ENCODE measurements at places on chromosomes 6 and 20.
A peak's percentile ranks its signal among the peaks of the same experiment; 100 is the strongest.

- DNase-seq, result peak; percentile 87
Observed at GRCh38 chr6:150016324-150017185, 8.8 kb downstream of the RAET1L start.

DNA sequence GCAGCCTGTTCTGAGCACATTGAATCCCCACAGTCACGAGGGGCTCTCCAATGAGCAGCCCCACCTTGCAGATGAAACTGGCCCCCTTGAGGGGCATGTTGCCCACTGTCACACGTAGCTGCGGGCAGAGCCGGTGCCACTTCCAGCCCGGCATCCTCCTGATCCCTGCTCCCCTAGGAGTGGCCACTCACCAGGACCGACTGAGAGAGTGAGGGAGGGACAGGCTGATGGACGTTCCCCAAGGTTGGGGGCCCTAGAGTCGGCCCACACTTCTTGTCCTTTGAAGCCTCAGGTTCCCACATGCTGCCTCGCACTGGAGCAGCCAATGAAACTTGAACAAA is 10.5 kb downstream of the ENTPD6 start:
- DNase-seq, result no peak

- DNase-seq, result no peak
Observed at GRCh38 chr6:112251171-112251875, 3.0 kb downstream of the LAMA4 start.

DNA sequence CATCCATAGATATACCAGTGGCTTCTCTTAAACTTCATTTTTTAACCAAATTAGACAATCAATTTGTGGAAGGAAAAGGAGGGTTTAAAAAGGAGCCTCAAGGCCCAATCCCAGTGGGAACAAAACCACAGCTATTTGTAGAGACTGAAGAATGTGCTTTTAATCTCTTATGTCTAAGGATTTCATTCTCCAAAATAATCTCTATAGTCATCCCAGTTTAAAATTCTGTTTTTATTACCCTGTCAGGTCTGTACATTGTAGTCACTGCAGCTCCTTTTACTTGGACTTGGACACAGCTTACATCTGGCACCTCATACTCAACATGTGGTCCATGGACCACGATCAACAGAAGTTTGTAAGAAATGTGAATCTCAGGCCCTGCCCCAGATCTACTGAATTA is 152.1 kb upstream of the STMND1 start:
- DNase-seq, result no peak

GRCh38 chr20:47999166-47999565 is 213.9 kb upstream of the SULF2 start:
- DNase-seq, result no peak

DNA sequence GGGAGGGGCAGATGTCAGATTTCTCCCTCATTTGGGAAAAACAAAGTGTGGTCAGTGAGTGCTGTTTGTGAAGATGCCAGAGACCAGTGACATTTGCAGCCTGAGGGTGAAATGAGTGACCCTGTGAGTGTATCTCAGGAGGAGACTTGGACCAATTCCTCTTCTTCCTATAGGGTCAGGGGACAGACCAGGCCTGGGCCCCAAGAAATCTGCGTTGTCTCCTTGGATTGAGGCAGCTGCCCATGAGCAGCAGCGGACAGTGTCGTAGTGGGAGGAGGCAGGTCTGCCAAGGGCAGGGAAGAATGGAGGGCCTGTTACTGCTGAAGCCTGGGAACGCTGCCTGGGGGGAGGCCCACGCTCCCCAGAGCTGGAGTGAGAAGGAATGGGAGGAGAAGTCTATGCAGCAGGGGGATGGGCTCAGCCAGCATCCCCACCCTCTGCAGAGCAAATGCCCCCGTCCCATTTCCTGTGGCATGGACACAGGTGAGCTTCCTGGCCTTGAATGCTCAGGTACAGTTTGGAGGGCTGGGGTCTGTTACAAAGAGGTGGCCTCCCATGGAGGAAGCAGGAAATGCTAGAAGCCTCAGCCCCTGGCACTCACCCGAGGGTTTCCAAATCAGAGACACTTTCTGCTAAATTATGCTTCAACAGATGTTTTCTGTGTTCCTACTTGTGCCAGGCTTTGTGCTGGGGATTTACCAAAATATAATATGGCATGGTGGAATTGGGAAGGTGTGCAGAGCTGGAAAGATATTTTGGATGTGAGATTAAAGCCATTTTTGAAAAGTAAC is 29.8 kb downstream of the DAAM2 start:
- DNase-seq, result no peak

- no peak for DNase-seq
Observed at GRCh38 chr6:56693246-56693607, 50.5 kb upstream of the DST start.

DNA sequence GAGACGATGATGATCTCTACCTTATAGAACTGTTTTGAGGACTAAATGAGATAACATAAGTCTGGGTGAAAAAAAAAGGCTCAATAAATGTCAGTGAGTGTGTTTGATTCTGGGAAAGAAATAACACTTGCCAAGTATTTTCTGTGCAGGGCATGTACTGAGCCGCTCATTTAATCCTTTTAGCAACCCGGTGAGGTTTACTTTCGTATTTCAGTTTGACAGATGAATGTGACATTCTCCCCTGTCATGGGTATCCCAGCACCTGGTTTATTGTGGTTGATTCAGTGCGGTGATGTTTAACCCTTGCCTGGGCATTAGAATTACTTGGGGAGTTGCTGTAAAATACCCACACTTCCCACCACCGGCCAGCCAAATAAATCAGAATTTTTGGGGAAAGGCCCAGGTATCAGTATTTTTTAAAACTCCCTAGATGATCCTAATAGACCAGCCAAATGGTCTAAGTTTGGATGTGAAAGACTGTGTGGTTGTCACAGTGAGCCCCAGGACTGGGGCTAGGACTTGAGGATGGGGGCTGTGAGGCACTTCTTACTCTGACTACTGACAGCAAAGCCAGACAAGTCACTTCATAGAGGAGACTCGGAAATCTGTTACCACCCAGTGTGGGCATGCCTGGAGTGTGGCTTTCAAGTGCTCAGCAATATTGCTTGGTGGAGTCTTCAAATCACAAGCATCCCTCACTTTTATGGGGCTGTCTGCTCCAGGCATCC is 100.2 kb upstream of the KCNG1 start:
- DNase-seq, result no peak

DNA sequence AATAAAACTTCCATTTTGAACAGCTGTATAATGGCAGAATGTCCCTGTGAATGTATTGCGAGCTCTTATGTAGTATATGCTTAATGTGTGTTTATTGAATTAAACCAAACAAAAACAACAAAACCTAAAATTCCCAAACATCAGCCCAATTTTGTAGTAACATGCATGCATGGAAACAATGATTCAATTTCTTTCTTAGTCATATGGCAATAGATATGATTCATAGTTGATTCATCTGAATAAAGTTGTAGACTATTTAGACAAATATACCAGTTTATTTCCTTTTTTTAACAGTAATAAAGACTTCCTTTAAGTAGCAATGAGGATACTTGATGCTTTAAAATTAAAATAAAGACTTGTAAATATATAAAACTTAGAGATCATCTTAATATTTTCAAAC is 670.6 kb downstream of the CD109 start:
- no peak for DNase-seq

- no peak for DNase-seq
Observed at GRCh38 chr20:44598423-44599305, 16.3 kb downstream of the PKIG start.

DNA sequence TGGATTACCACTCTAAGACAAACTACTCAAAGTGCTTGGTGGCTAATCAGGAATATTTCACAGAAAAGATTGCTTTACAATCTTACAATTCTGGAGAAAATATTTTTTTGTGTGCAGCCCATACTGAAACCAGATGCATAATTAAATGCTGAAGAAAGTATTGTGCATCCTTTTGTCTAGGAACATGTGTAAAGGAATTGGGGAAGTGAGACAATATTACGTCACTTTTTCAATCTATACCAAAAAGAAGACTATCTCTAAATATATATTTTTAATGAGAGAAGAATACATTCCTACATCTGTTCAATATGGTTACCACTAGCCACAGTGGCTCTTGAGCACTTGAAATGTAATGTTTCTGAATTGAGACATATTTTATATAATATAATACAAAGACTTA is 992.5 kb upstream of the ADGRB3 start:
- DNase-seq, result no peak

DNA sequence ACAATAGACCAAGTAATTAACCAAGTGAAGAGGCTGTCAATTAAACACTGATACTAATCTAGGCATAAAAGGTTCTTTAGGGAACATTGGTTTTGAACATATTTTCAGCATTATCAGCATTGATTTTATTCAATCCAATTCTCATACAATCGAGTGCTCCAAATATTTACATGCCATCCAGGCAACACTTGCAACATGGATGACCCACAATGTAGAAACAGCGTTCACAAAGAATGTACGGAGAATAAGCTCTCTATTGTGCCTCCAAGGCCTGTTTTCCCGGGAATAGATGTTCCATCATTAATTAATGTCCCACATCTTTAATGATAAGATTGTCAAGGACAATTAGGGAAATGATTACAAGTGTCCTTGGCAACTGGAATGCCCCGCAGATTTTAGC is 117.4 kb downstream of the RFX6 start:
- no peak for DNase-seq

GRCh38 chr20:12989586-12990115 is 19.1 kb upstream of the SPTLC3 start:
- no peak for DNase-seq

GRCh38 chr20:51884561-51884960 is 82.2 kb upstream of the SALL4 start:
- DNase-seq, result no peak

DNA sequence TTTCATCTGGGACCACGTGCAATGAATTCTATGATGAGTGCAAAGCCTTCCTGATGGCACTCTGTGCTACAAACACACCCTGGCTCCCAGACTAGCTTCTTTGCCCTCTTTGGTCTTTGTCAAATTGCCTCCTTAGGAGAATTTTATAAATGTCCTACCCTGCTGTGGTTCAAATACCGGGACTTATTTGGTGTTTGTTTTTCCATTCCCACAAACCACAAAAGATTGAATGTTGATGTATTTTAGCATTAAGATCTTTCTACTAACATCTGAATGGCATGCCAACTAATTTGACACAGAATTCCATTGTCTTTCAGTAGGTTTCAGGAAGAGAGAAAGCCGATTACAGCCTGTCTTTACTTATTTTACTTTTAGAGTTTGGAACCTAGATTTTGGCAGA is 424.2 kb upstream of the SLC35B3 start:
- no peak for DNase-seq

GRCh38 chr6:149436647-149437046 is 36.6 kb downstream of the SUMO4 start:
- DNase-seq, result no peak
